Bronchial smooth muscle cell (primary cell): ENCODE measurements at places on chromosomes 7 and 10. TPM values are rescaled to one million over a fixed set of nuclear protein-coding genes. Genes with fewer than 3 reads are reported as not detected.

Gene ABCC2
- 0.47 and 0.60 TPM in 2 replicates for total RNA-seq

Gene PAPSS2
- 82.8 and 191 TPM in 2 replicates for total RNA-seq

Gene ADD3
- total RNA-seq, result 207 and 529 TPM in 2 replicates

Gene RADIL
- 0.26 and 0.32 TPM in 2 replicates for total RNA-seq

Gene TRIM50
- not detected in 2 replicates for total RNA-seq

Gene NPC1L1
- total RNA-seq, result under 0.01 and 0.09 TPM in 2 replicates

Gene FXYD4
- total RNA-seq, result not detected in 2 replicates

Gene SAMD9
- 9.5 and 15.6 TPM in 2 replicates for total RNA-seq

Gene OPN4
- total RNA-seq, result not detected in 2 replicates

Gene CYP2C19
- total RNA-seq, result not detected in 2 replicates

Gene AGR2
- total RNA-seq, result not detected in 2 replicates

Gene TMEM139
- 0.09 TPM in 1 of 2 replicates, not detected in the other for total RNA-seq

Gene ZNF248
- 7.5 and 8.8 TPM in 2 replicates for total RNA-seq

Gene FAM237B
- not detected in 2 replicates for total RNA-seq

Gene PLAC9
- 49.6 and 60.6 TPM in 2 replicates for total RNA-seq

Gene MYH16
- not detected in 2 replicates for total RNA-seq

Gene MTURN
- 18.8 and 19.7 TPM in 2 replicates for total RNA-seq

Gene ITGA8
- under 0.01 and 3.0 TPM in 2 replicates for total RNA-seq
